ENCODE measurements at places on chromosomes 5 and 9.

DNA sequence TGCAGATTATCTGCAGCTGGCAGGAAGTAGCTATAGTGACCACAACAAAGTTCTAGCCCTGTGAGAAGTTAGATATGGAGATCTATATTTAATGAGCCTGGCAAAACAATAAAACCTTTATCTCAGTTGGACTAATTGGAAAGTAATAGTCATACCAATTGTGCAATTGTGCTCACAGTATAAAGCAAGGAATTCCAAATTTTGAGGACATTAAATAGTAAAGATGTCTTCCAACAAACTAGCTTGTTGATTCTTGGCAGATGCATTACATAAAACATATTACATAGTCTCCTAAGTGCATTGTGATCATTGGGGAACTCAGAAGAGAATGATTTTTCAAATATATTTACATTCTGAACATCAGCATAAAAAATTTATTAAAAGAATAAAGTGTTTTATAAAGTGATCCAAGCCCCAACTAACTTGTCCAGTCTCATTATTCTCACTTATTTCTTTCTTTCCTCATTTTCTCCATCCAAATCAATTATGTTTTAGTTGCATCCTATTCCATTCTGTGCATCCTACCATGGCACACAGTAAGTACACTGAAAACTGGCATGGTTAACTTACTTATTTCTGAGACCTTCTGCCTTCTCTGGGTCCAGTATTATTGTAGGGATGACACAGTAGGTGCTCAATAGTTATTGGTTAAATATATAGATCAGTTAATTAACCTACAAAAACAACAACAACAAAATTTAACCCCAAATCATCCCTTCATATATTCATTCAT is 977.2 kb upstream of the NUDT12 start:
- DNase-seq: no peak

GRCh38 chr5:119333421-119333851 is 22.4 kb upstream of the TNFAIP8 start:
- DNase-seq: no peak

DNA sequence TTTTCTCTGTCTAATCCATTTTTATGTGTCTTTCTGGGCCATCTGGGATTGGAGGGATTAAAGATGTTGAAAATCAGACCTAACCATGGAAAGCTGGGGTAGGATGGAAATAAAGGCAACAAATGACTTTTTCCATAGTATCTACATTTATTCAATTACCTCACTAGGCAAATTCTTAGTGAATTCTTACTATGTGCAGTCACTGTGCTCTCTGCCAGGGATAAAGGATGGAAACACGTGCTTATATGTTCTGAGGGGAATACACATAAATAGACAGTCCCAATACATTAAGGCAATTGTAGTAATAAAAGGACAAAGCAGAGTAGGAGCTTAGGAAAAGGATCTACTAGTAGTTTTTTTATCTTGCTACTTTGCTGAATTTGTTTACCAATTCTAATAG is 214.2 kb downstream of the PRR16 start:
- DNase-seq: no peak

DNA sequence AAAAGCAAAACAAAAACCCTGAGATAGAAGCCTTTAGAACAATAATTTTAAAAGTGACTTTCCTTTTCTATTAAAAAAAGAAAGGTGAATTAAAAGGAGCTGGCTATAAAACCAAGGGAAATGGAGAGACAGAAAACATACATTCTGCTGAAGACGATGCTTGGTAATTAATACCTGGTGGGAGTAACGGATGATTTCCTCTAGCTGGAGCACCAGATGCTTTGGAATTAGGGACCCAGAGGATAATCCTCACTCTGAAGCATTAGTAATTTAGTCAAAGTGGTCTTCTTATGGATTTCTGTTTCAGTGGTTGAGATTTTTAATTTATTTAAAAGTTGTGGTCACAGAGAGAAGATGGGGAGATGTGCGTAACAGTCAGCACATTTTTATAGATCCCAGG is 982.5 kb downstream of the TLE4 start:
- no peak for DNase-seq

DNA sequence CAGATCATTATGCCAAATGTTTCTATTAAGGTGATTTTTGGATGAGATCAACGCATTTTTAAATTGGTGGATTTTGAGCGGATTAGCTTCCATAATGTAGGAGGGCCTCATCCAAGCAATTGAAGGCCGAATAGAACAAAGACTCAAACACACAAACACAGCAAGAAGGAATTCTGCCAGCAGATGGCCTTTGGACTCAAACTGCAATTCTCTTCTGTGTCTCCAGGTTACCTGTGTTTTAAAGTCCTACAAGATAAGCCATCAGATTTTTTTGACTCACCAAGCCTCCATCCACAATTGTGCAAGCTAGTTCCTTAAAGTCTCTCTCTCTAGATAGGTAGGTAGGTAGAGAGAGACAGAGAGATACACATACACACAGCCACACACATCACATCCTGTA is 25.5 kb downstream of the CDH6 start:
- no peak for DNase-seq

- DNase-seq: no peak
Observed at GRCh38 chr9:80649001-80649420, 1040.3 kb downstream of the TLE1 start.

- DNase-seq: no peak
Observed at GRCh38 chr5:100518377-100518776, 16.8 kb upstream of the FAM174A start.

- no peak for DNase-seq
Observed at GRCh38 chr5:18403941-18404438, 769.7 kb downstream of the TAF11L14 start.

DNA sequence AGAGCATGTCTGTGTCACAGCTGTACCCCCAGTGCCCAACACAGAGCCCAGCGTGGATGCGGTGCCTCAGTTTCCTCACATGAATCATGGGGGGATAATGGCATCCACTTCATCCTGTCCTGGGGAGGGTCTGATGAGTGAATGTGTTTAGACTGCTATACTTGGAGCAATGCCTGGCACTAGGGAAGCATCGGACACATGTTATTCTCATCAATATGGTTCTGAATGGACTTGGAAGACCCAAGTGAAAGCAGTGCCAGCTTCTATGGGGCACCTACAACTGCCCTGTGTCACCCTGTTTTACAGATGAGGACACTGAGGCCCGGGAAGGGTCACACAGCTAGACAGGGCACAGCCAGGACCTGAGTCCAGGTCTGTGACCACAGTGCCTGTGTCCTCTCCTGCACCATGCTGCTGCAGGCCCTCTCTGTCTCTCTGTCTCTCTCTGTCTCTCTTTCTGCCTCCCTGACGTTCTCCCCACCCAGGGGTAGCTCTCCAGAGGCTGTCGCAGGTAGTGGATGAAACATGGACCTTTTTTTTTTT is 42.3 kb upstream of the NEK6 start:
- no peak for DNase-seq

DNA sequence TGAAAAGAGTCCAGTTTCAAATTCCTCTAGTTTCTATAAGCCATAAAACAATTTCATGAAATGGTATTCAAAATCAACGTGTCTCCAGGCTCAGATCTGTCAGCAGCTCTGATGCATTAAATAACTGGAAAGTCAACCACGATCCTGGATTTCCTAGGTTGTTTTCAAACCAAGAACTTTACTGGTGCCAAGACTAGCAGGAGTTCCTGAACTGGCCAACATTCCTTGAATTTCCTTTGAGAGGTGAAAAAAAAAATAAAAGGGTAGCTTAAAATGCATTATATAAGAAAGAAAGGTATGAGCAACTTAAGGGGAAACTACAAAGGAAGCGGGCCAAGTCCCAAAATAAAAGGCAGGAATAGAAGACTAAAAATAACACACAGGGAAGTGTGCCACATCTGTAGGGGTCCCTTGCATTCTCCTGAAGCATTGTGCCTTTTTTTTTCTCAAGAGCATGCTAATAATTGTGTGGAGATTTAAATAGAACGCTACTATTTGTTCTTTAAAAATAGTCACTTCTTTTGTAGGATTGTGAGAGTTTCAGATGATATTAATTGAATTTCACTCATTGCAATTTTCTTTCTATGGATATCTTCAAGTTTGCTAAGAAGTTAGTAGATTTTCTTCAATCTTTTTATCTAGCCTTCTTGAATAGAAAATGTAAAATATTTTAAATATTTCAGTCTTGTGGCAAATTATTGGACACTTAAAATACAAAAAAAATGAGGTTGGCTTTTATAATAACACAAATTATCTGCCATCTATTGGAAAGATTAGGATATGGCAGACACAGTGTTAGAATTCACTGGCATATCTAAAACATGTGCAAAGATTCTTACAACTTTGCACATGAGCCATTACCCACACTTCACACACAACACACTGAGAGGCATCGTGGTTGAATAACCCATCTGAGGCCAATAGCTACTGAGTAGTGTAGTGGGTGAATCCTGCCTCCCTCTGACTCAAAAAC is 15.3 kb downstream of the ESM1 start:
- DNase-seq: no peak

DNA sequence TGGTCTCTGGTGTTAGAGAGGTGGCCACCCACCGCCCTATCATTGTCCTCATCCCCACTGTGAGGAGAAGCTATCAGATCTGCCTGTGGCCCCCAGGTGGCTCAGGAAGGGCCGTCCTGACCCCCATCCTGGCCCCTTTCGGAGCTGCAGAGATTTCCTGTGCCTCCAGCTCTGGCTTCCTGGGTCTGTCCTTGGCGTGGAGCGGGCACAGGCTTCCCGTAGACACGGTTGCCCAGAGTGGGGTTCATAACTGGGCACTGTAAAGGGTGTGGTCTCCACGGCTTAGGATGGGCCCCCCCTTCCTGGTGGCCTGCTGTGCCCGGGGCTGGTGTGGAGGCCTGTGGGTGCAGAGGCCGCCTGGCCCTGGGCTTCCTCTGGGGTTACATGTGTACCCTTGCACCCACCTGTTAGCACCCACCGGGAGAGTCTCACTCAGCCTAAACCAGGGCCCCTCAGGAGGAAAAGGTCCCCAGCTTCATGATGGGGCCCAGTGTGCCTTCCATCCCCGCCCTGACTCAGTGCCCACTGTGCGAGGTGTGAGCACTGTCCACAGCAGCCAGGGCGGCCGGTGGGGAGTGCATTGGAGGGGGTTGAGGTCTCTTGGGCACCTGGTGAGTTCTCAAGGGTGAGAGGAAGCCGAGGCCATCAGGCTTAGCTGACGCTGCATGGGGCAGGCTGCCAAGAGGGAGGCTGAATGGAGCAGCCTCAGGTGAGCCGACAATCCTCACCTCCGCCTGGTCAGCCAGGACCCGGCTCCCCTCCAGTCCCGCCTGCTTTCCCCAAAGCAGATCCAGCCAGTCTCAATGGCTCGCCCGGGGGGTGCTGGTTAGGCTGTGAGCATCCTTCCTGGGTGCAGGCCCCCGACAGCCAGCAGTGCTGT is 15.3 kb upstream of the AJM1 start:
- DNase-seq: no peak

DNA sequence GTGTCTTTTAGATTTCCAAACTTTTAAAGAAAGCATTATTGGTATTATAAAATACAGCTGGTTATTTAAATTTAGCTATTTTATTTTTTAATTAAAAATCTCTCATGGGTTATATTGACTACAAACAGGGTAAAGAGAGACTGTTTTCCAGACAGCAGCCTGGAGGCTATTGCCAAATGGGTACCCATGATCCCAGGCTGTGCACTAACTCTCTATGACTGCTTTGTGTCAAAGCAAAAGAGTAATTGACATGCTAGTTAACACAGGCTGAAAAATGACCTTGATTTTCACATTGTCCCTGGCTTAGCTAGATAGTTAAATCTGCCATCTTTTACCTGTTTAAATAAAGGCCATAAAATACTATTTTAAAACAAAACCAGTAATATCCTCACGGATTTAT is 589.7 kb downstream of the ANXA1 start:
- DNase-seq: no peak

GRCh38 chr5:57768745-57769144 is 286.1 kb upstream of the ACTBL2 start:
- DNase-seq: no peak

DNA sequence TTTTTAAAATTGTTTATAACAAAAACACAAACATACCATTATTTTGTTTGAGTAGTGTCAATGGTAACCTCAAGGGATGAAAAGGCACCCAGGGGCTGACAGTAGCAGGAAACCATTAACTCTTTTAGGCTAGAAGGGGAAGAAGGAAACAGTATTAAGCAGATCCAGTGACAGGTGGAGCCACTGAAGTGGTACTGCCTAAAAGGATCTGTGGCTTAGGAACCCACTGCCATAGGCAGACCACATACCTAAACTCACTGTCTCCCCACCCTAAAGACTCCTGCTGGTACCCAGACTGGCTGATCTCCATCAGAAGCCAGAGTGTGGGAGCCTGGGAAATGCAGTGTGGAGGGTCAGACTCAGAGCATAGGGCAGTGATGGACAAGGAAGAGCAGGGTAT is 13.5 kb downstream of the RLN1 start:
- no peak for DNase-seq

DNA sequence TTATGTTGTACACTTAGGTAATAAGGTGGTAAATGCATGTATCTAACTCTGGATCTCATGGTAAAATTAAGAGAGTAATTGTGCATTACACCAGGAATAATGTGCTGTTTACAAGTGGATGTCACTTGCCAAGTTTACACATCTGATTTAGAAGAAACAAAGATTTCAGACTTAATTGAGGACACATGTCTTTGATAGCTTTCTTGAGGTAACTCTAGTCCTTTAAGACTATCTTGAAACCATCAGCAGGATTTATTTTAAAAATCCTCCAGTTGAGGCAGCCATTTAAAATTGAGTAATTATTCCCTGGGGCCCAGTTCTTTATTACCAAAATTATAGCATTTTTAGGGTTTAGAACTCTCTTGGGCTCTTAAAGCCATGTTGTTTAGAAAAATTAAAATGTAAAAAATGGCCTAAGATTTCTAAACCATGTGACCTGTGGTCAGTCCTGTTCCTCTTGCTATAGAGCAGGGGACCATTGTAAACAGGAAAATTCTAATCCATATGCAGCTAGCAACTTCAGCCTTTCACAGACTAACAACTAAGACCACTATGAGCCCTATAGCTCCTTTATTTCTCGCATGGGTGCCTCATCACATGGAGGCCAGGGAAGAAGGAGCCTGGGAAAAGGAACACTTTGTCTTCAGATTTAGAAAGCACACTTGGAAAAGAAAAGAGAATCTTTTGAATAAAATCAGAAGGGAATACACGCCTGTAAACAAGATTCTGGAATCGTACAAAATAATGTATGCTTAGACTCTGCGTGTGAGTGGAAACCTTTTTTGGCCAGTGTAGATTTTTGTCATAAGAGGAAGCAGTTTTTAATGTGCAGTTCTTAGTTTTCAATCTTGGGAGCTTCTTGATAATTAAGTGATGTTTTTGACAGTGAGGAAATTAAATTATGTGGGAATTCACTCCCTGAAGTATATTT is 71.2 kb downstream of the ZSWIM6 start:
- DNase-seq: no peak

- no peak for DNase-seq
Observed at GRCh38 chr5:81788329-81788728, 37.4 kb upstream of the SSBP2 start.

DNA sequence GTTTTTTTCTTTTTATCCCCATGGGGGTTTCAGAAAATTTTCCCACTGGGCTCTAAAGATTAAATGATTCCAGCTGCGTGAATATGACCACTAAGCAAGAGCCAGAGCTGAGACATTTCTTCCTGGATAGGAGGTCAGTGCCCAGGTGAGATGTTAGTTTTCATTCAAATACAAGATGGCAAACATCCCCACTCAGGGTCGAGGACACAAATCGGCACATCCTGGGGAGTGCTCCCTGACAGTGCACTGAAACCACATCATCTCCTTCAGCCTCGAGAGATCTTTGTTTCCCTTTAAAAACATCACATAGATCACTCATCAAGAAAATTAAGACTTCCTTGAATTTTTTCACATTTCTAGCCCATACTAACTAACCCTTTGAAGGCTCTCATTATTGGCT is 273.2 kb upstream of the PANK3 start:
- no peak for DNase-seq

GRCh38 chr5:111755942-111756381 is 1.0 kb downstream of the NREP start:
- no peak for DNase-seq

GRCh38 chr5:73176250-73176649 is 3.3 kb downstream of the TMEM174 start:
- DNase-seq: no peak
